ENCODE measurements at places on chromosomes 2 and 18.
A peak's percentile ranks its signal among the peaks of the same experiment; 100 is the strongest.

GRCh38 chr2:149364839-149365238 is 34.5 kb downstream of the LYPD6 start:
- no peak for DNase-seq

GRCh38 chr2:42812899-42813479 is 20.6 kb upstream of the HAAO start:
- no peak for DNase-seq

GRCh38 chr18:44885507-44885906 is 204.8 kb downstream of the SETBP1 start:
- no peak for DNase-seq

- DNase-seq, result no peak
Measured at GRCh38 chr2:192700934-192701333, 506.2 kb upstream of the TMEFF2 start.

DNA sequence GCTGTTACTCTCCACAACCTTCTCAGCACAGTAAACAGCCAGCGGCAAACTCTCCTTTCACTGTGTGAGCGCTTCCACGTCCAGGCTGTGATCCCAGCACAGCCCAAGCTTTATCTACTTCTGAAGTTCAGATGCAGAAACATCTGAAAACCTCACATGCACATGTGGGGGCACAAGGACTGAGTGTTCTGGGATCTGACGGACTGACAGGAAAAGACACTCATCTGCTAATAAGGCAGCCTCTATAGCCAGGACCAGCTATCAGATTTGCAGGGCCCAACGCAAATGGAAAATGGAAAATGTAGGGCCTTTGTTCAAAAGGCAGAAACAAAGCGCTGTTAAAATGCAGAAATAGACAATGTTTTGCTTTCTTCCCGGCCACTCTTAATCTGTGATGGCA is 133.8 kb upstream of the ARHGAP28 start:
- no peak for DNase-seq

GRCh38 chr2:44135296-44135695 is 33.4 kb upstream of the PPM1B start:
- DNase-seq, result no peak

DNA sequence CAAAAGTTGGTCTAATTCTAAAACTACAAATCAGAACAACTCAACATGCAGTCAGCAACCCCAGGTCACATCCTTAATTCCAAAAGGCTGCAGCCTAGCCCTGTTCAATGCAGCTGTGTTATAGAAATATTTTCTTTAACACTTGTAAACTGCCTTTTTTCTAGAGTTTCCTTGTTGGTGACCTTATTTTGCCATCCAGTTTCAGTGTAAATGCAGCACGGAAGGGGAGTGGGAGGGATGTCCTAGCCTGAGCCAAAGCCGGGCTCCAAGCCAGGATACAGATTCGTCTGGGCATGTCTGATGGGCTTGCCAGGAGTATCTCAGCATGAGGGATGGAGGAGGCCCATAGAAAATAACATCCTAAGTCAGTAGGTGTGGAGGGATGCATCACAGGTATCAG is 17.7 kb upstream of the SP3 start:
- DNase-seq, result peak; percentile 4

DNA sequence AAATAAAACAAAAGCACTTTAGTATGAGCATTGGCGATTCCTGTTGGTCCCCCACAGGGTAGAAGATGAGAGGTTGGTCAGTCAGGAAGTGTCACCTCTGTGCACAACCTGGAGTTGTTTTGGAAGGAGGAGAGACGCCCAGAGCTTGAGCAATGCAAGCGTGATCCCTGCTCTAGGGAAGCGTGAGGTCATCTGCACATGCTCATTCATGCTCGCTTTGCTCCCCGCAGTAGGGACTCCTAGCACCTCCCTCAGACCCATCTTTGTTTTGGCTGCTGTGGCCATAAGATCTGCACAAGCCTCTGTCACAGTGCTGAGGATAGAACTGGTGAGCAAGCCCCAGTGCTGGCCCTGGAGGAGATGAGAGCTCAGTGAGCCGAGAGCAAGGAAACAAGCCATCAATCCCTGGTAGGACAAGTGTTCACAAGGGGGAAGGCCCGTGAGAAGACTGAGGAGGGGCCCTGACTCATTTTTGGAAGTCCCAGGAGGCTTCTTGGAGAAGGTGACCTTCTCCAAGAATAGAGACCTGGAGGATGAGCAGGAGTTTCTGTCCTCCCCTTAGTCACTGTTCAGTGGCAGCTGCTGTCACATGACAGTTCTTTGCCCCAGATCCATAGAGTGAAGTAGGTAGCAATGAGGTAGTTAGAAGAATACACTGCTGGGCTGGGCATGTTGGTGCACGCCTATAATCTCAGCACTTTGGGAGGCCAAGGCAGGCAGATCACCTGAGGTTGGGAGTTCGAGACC is 13.3 kb upstream of the ATP8B1 start:
- DNase-seq, result no peak

DNA sequence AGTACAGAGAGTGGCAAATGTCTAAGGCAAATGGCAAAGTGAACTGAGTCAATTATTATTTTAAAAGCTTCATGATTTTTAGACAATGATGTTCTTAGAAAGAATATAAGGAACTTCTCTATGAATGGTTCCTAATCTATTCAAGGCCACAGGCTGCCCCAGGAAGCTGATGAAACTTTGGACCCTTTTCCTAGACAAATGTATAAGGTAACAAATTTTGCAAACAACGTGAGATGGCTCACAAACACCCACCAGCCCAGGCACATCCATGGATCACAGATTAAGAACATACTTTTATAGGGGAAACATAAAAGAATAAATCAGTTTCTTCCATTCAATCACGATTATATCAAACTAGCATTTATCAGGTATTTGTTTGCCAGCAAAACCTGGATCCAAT is 659.0 kb downstream of the IRS1 start:
- no peak for DNase-seq

DNA sequence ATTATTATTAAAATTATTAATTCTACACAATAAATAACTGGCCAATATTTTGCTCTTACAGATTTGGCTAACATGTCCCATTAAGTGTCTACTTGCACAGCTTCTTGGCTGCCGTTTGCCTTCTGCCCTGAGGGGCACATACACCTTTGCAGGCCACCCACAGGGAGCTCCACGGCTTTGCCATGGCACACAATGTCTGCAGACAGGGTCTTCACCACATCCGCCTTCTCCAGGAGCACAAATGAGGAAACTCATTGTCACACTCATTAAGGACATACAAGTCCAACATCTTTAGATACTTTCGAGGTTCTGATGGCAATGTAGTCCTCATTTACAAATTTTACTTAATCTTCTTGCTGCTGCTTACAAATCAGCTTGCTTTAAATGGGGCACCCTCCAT is 45.6 kb downstream of the LONRF2 start:
- DNase-seq, result no peak

GRCh38 chr18:47701134-47701533 is 229.3 kb downstream of the SMAD2 start:
- peak; percentile 53 for DNase-seq

DNA sequence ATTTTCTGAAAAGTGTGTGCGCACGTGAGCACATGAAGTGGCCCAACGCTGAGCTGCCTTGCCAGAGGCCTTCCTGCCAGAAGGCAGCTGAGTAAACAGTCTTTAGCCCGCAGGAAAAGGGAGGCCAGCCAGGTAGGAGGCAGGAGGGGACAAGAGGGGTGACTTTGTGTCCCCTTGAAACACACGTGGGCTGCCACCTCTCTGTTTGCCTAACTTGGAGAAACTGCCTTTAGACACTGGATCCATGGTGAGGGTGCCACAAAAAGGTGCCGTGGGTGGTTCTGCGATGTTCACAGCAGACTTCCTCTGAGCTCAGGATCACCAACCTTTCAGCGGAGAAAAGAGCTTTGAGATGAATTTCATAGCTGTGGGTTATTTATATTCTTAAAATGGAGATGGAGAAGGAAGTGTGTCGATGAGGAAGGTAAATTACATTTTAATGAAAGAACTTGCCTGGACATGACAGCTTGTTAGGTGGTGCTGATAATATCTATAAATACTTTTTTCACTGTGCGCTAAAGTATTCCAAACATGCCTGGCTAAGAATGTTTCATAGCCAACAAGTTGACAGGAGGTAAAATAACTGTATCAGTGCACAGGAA is 36.6 kb upstream of the ASB1 start:
- DNase-seq, result peak; percentile 84

DNA sequence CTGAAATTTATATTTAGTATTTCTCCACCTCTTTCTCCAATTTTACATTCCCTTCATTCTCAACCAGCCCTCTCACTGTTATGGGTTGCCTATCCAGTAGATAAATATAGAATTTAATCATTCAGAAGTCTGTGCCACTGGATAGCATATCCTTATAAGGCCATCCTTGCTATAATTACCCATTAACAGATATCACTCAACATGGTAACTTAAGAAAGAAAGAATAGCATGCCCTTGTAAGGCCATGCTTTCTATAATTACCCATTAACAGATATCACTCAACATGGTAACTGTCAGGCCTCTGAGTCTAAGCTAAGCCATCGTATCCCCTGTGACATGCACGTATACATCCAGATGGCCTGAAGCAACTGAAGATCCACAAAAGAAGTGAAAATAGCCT is 1137.4 kb upstream of the FAM98A start:
- DNase-seq, result no peak

DNA sequence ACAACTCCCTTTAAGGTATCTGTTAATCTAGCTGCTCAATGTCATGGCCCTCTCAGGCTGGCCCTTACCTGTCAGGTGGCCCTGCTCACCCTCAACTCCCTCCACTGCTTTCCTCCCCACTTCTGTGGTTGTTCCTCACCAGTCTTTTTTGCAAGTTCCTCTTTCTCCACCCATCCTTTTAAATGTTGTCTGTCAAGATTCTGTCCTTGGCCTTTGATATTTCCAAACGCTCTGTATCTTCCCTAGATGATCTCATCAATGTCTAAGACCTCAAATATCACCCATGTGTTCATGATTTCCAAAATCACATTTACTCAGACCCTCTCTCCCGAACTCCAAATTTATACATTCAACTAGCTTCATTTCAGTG is 3.5 kb downstream of the PTPN2 start:
- DNase-seq, result no peak

GRCh38 chr2:95325026-95325425 is 27.9 kb downstream of the KCNIP3 start:
- DNase-seq, result no peak

DNA sequence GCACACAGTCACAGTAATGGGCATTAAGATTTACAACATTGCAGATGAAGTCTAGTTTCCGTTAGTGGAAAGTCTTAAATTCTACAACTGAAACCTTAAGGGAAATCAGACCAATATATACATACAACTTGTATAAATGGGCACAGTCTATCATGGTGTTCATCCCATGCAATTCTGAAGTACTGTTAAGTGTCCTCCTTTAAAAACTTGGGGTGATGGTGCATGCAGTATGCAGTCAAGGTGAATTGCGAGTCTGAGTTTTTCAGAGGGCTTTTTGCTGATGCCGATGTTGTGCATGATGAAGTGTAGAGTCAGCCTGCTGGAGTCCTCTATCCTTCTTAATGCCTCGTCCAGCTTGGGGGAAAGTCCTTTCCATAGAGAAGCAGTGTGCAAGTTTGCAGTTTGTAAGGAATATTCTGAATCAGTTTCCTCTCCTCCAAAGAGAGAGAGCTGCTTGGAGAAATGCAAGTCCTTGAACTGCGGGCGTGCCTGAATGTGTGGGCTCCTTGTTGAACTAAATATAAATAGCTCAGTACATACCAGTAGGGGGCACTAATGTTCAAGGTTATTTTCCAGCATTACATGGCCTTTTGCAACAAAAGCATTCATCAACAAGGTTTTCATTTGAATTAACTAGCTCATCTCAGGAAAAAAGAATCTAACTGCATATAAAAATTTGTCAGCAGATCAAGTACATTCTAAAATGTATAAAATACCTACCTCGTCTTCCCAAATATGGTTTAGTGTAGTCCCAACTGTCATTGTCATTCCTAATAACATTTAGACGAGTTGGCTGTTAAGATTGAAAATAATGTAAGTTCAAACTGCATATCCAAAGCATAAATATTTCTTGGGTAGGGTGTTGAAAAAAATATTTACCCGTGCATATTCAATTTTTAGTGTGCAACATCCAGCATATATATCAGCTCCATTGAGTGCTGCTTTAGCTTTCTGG is 21.3 kb downstream of the HNRNPLL start:
- DNase-seq, result peak; percentile 82

DNA sequence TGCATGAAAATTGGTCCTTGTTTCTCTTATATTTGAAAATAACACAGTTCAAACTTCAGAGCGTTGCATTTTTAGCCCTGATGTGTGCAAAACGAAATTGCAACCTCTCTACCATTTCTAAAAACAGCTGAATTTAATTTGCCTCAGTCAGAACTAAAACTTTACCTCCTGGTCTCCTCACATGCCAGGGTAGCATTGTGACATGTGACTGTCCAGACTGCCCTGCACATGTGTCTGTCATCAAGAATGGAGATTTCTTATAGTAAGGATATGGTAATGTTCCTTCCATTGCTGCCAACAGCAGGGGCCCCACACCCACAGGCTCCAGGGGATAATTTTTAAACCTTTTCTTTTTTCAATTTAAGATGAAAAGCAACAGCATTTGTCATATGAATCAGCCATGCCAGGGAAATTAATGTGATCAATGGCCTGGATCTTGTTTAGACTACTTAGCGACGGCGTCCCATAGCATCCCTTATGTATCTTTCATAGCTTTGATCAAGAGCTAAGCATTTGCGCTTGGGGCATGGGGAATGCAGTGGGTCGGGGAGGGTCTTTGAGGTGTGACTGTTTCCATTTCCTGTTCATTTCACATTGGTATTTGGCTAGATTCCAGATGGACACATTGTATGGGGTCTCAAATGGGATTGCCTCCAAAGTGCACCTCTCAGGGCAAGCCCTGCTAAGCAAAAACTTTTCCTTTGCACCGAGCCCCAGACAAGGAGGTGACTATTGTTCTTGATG is 92.4 kb upstream of the RASGRP3 start:
- no peak for DNase-seq

- no peak for DNase-seq
Measured at GRCh38 chr2:108918941-108919341, 70.1 kb downstream of the EDAR start.

DNA sequence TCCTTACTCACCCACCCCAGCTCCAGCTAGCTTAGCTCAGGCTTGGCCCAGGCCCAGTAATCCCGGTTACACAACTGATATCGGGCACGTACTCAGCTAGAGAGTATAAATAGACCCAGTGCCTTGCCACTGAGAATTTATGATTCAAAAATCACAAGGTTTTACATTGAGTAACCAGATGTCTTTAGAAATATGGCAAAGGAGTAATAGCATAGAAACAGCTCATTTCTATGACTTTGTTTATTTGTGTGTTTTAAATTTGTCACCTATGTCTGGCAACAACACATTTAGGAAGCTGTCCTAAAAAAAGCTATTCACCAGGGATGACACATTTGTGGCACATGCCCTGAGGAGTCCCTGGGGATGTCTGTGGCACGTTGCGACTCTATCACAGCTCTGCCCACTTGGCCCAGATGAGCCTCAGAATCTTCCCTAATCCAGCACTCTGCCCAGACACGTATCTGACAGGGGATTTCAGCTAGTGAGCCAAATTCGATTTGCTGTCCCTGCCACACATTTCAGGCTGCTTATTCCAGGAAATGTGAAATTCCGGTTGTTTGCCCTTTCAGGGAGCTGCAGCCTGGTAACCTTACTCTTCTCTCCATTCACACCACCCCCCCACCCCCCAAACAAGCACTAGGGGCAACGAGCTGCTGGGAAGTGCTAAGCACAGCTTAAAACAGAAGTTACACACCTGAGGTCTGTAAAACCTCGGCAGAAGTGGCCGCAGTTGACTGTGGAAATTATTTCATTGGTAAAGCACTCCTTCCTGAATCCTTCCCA is 85.4 kb upstream of the ZCCHC2 start:
- DNase-seq, result no peak

- no peak for DNase-seq
Measured at GRCh38 chr18:77055429-77056300, 76.9 kb downstream of the MBP start.
